CD4-positive, alpha-beta T cell treated with Interleukin-6 at 100 ng/mL for 8 hours (primary cell): ENCODE measurements at places on chromosomes 2 and 18.

GRCh38 chr2:127121776-127122176 lies 14.8 kb upstream of the BIN1 start:
- DNase-seq, result no peak

GRCh38 chr18:39951142-39951720 lies 2003.8 kb upstream of the PIK3C3 start:
- no peak for DNase-seq

DNA sequence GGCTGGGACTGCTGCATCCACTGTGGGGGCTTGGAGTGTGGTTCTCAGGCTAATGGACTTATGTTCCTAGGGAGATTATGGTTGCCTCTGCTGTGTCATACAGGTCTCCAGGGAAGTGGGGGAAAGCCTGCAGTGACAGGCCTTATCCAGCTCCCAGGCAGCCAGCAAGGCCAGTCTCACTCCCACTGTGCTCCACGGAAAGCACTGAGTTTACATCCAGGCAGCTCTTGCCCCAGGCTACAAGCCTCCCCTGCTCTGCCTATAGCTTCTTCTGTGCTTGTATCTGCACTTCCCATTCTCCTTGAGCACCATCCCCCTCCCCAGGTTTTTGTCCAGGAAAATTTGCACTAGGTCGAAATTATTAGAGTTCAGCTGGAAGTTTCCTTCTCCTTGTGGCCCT lies 231.9 kb downstream of the ZRANB3 start:
- no peak for DNase-seq

- DNase-seq, result peak; percentile 35
These were observed 92.1 kb downstream of the TMEM18 start for GRCh38 chr2:584863-585823.

- peak; percentile 15 for DNase-seq
These were observed 2.8 kb downstream of the ZFP36L2 start for GRCh38 chr2:43223521-43224001.

DNA sequence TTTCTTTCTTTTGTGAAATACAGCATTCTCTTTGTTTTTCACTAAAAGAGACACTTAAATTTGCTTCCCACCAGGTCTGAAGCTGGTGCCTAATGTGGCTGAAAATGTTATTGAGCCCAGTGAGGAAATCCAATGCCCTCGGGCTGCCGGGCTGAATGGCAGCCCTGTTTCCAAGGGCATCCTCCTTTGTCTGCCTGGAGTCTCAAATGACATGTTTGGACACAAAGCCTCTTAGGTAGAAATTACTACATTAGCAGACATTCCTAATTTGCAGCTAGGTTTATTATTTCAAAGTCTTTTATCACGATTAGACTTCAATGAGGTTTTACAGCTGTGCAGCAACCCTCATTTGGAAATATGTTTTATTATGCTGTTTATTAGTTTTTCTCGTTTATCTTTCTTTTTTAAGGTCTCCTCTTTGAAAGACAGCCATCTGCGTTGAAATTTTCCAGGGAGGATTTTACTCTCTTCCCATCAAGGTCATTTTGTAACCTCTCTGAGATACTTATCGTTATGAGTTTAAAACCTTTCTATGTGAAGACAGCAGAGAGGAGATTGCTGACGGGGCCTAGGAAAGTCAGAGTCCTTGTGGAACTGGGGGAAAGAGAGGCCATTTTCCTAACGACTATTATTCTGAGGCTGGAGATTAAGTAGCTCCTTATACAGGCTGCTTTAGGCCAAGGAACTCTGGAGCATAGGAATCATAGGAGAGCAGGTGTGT lies 59.0 kb upstream of the ZNF532 start:
- no peak for DNase-seq
